ENCODE measurements at places on chromosomes 3 and 15.

- H3K36me3 ChIP-seq, result peaks cover 14% of the 10 kb centered on the region
- no peak for DNase-seq
- no peaks in the 10 kb centered on the region for H3K27me3 ChIP-seq
- no peak overlapping the region for H3K27ac ChIP-seq
- no peaks in the 10 kb centered on the region for H3K4me1 ChIP-seq
Observed at GRCh38 chr15:88535100-88535499, 11.4 kb downstream of the DET1 start.

DNA sequence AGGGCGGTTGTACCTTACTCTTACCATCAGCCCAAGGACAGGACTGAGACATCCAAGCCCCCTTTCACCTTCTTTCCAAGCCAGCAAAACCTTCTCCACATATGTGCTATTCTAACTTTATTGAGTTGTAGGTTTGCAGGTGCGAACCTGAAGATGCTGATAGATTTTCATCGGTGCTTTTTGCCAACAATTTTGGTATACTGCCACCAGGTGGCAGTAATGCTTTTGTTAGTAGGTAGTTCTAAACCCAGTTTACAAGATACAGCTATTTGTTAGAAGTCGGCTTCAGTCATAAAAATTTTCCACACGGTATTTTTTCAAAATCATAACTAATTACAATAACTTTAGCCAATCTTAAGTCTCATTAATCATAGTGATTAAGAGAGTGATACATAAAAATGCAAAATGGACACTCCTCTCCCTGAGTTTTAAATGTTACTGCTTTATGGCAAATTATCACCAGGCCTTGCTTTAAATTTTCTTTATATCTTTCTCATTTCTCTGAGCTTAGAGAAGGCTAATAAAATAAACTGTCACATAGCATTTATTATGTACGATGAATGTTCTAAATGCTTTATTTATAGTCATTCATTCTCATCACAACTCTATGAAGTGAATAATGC lies 636 bp downstream of the TBC1D21 start:
- peaks cover 37% of the 10 kb centered on the region for H3K27me3 ChIP-seq
- no peak for DNase-seq
- H3K27ac ChIP-seq, result no peak overlapping the region
- H3K4me3 ChIP-seq, result no peak overlapping the region
- H3K4me1 ChIP-seq, result no peaks in the 10 kb centered on the region

DNA sequence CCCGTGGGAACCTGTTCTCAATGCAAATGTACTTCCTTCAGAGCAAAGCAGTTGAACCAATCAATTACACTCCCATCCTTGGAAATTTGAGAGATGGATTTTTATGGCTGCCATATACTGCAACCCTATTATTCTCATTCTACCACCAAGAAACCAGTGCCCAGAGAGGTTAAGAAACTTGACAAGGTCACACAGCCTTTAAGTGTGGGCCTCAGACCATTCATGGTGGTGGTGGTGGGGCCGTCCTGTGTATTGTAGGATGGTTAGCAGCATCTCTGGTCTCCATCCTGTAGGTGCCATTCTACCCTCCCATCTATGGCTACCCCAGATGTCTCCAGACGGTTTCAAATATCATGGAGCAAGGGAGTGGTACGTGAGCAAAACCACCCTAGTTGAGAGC lies 23.4 kb upstream of the RBSN start:
- H3K27me3 ChIP-seq, result peaks cover 8% of the 10 kb centered on the region
- DNase-seq, result no peak
- H3K36me3 ChIP-seq, result no peaks in the 10 kb centered on the region
- no peak overlapping the region for H3K4me3 ChIP-seq

DNA sequence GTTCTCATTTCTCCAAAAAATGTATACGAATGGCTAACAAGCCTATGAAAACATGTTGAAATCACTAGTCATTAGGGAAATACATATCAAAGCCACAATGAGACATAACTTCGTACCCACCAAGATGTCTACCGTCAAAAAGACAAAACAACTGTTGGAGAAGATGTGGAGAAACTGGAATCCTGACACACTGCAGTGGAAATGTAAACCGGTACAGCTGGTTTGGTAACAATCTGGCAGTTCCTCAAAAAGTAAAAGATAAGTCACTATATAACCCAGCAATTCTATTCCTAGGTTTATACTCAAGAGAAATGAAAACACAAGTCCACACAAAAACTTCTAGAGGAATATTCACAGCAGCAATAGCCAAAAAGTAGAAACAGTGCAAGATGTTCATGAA lies 7.0 kb downstream of the SCAPER start:
- H3K36me3 ChIP-seq, result peaks cover 4% of the 10 kb centered on the region
- DNase-seq, result no peak
- H3K27ac ChIP-seq, result no peak overlapping the region
- H3K4me1 ChIP-seq, result peaks cover 2% of the 10 kb centered on the region
- no peaks in the 10 kb centered on the region for H3K27me3 ChIP-seq

- no peaks in the 10 kb centered on the region for H3K4me1 ChIP-seq
- no peaks in the 10 kb centered on the region for H3K36me3 ChIP-seq
Observed at GRCh38 chr3:164397462-164397861, 680.8 kb downstream of the SI start.

DNA sequence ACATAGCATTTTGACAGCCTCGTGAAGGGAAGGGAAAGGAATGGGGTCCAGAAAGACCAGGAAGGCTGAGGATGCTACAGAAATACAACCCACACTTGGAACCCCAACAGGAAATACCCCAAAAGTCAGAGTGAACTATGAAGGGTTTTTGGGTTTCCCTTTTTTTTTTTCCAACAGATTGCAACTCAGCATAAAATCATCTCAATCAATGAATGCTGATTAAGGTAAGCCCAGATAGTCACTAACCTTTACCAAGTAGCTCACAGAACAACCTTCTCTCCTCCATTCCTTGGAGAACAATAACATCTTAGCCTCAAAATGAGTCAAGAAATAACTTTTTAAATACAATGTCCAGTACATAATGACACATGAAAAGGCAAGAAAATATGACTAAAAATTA lies 93.7 kb upstream of the OCA2 start:
- no peak for DNase-seq
- H3K4me3 ChIP-seq, result no peak overlapping the region
- peaks cover 18% of the 10 kb centered on the region for H3K4me1 ChIP-seq
- peaks cover 19% of the 10 kb centered on the region for H3K36me3 ChIP-seq
- no peaks in the 10 kb centered on the region for H3K27me3 ChIP-seq
- H3K27ac ChIP-seq, result peak overlapping the region; percentile 75

DNA sequence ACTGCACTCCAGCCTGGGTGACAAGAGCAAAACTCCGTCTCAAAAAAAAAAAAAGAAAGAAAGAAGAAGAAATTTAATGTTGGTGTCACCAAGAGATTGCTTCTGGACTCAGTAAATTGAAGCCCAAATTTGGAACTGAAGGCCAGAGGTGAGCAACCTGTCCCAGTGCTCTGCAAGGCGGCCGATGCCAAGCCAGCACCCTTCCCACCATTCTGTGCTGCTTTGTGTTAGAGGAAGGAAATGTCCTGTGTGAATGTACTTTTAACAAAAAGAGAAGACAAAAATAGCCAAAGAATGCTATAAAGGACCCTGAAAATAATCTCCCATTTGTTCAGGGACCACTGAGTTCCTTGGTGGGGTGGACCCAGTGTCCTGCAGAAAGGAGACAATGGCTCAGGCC lies 44.6 kb downstream of the CDC25A start:
- no peak overlapping the region for H3K4me3 ChIP-seq
- H3K36me3 ChIP-seq, result no peaks in the 10 kb centered on the region
- H3K27me3 ChIP-seq, result no peaks in the 10 kb centered on the region
- DNase-seq, result no peak

GRCh38 chr3:21543380-21544075 lies 207.5 kb downstream of the ZNF385D start:
- no peak overlapping the region for H3K4me3 ChIP-seq
- no peaks in the 10 kb centered on the region for H3K36me3 ChIP-seq
- H3K4me1 ChIP-seq, result no peaks in the 10 kb centered on the region
- H3K27me3 ChIP-seq, result peaks cover 5% of the 10 kb centered on the region

DNA sequence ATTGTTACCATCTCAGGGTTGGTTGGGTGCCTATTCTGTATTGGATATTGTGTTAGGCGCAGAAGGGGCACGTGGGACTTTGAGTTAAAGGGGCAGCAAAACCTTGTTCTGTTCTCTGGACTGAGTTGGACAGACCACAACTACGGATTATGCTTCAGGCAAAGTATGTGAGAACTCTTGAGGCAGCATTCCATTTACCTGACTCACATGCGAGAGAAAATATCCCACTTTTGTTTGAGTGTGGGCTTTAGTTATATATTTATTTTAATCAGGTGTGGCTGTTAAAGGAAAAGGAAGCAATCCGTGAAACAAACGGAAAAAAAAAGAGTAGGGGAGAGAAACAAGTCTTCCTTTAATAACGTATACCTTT lies 627 bp upstream of the PLS1 start:
- peaks cover 2% of the 10 kb centered on the region for H3K27me3 ChIP-seq
- no peak for DNase-seq
- peak overlapping the region; percentile 90 for H3K27ac ChIP-seq
- H3K4me1 ChIP-seq, result peaks cover 20% of the 10 kb centered on the region
- H3K36me3 ChIP-seq, result no peaks in the 10 kb centered on the region

DNA sequence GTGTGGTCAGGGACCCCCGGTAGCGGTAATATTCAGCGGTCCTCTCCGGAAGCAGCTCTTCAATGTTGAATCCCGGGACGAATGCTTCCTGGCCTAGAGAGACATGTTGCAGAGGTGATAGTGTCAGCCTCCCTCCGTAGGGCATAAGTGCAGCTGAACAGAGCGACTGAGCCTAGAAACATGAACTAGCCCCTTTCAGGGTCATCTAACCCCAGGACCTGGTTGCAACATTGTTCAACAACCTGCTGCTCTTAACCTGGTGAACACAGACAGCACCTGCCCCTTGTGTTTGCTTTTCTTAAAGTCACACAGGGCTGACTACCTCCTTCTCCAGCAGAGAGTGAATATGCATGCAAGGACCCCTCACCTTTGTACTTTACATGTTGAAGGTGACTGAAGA lies 41.3 kb downstream of the CA12 start:
- H3K4me3 ChIP-seq, result no peak overlapping the region
- H3K27ac ChIP-seq, result no peak overlapping the region
- peaks cover 12% of the 10 kb centered on the region for H3K4me1 ChIP-seq

GRCh38 chr15:80177156-80177555 lies 24.4 kb downstream of the FAH start:
- H3K27ac ChIP-seq, result no peak overlapping the region
- peaks cover 12% of the 10 kb centered on the region for H3K36me3 ChIP-seq
- no peak for DNase-seq
- H3K4me3 ChIP-seq, result no peak overlapping the region
- H3K27me3 ChIP-seq, result no peaks in the 10 kb centered on the region
- peaks cover 11% of the 10 kb centered on the region for H3K4me1 ChIP-seq

DNA sequence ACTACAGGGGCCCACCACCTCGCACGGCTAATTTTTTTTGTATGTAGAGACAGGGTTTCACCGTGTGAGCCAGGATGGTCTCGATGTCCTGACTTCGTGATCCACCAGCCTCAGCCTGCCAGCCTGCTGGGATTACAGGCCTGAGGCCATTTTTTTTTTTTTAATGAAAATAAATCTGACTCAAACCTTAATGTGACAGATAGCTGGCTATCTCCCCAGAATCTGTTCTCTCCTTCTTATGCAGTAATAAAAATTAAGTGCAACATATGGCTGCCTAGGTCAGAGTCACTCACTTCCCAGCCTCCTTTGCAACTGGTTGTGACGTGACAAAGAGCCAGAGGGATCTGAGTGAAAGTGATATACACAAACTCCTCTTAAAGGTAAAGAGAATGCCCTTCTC lies 53.0 kb downstream of the ZNF148 start:
- no peaks in the 10 kb centered on the region for H3K27me3 ChIP-seq
- H3K36me3 ChIP-seq, result peaks cover 2% of the 10 kb centered on the region
- H3K4me3 ChIP-seq, result no peak overlapping the region
- peaks cover 48% of the 10 kb centered on the region for H3K4me1 ChIP-seq
- peak overlapping the region; percentile 83 for H3K27ac ChIP-seq

- H3K27ac ChIP-seq, result no peak overlapping the region
- H3K4me1 ChIP-seq, result peaks cover 18% of the 10 kb centered on the region
- H3K27me3 ChIP-seq, result no peaks in the 10 kb centered on the region
Observed at GRCh38 chr3:128742821-128743594, 17.0 kb downstream of the RAB7A start.

GRCh38 chr3:146178006-146178689 lies 17.2 kb upstream of the PLOD2 start:
- peaks cover 2% of the 10 kb centered on the region for H3K36me3 ChIP-seq
- DNase-seq, result no peak
- peaks cover 5% of the 10 kb centered on the region for H3K4me1 ChIP-seq

DNA sequence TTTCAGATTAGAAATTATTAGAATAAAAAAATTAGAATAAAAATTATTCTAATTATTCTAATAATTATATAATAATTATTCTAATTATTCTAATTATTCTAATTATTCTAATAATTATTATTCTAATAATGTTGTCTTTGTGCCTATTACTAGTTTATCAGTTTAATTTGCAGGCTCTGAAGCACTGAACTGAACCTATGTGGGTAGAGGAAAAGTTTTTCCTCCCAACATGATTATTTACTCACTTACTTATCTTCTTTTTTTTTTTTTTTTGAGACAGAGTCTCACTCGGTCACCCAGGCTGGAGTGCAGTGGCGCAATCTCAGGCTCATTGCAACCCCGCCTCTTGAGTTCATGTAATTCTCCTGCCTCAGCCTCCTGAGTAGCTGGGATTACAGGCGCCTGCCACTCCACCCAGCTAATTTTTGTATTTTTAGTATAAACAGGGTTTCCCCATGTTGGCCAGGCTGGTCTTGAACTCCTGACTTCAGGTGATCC lies 39.7 kb upstream of the C15orf39 start:
- DNase-seq, result no peak
- peaks cover 4% of the 10 kb centered on the region for H3K4me1 ChIP-seq
- peaks cover 3% of the 10 kb centered on the region for H3K36me3 ChIP-seq
- H3K27me3 ChIP-seq, result no peaks in the 10 kb centered on the region

GRCh38 chr3:33962396-33962795 lies 164.0 kb downstream of the PDCD6IP start:
- no peak overlapping the region for H3K27ac ChIP-seq
- H3K4me3 ChIP-seq, result no peak overlapping the region
- H3K27me3 ChIP-seq, result peaks cover 15% of the 10 kb centered on the region

DNA sequence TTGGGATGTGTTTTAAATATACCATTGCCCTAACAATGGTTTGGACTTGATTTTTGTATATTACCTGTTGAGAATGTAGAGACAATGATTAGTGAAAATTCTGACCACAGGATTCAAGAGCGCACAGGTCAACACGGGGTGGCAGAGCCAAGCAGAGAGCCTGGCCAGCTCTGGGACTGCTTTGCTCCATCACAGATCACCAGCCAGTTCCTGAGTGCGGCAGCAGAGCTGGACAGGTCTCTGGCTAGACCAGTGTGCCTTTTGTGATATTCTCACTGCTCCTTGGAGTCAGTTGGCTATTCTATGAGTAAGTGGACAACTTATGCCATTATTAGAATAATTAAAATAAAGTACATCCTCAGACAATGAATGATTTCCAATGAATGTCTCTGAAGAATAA lies 351.2 kb upstream of the ATP10A start:
- H3K27ac ChIP-seq, result no peak overlapping the region
- no peaks in the 10 kb centered on the region for H3K4me1 ChIP-seq
- H3K4me3 ChIP-seq, result no peak overlapping the region
- peaks cover 3% of the 10 kb centered on the region for H3K27me3 ChIP-seq
- H3K36me3 ChIP-seq, result no peaks in the 10 kb centered on the region
- no peak for DNase-seq

All from chondrocyte (in vitro differentiated cells).